Sigmoid colon (tissue), 7 donors: ENCODE measurements at places on chromosomes 1 and 21. TPM values are rescaled to one million over a fixed set of nuclear protein-coding genes. Genes with fewer than 3 reads are reported as not detected.

- no peak for DNase-seq
Measured at GRCh38 chr1:202155478-202156021, 4.9 kb downstream of the PTPN7 start.

Gene LIPI
- not detected for polyA plus RNA-seq

DNA sequence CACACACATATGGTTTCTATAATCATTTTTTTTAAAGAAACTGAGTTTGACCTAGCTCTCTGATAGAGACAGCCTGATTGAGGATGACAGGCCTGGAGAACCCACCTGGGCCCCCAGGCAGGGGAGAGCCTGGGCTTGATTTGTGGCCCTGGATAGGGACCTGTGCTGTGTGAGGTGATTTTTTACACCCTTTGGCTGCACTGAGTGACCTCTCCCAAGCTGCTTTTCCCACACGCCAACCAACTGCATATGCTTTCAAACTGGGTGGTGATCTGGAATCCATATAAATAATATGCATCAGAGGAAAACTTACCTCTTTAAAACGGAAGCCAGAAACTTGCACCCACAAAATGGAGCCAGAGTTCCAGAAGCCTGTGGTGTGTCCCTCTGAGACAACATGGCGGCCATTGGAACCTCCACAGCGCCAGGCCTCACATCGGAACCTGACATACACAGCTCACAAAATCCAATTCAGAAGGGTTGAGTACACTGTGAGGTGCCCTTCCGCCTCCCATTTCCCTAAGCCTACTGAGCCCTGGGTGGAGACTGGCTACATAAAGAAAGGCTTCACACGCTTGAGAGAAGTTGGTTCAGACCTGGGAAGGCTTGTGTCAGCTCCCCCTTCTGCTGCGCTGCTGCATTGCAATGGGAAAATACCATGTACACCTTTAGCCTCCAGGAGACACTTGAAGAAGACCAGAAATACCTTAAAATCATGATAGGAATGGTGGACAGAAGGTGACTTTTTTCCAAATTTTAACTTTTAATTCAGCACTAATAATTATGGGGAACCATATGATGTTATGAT is 160.7 kb downstream of the HHIPL2 start:
- DNase-seq, result no peak

GRCh38 chr21:25862596-25862995 is 127.8 kb downstream of the GABPA start:
- no peak for DNase-seq

DNA sequence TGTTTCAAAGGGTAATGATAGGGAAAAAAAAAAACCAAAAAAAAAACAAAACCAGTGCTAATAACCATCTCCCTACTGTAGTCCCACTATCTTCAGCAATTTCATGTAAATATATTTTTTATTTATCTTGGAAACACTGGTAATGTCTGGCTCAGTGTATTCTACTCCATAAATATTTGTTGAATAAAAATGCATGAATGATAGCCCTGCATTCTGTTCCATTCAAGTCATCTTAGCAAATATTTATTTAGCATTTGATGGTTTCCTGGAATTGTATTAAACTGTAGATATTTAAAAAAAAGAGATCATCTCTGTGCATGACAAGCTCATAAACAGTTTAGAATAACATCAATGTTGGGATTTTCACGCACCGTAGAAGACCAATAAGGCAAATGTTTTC is 24.2 kb downstream of the IL23R start:
- DNase-seq, result no peak

GRCh38 chr1:98323388-98323787 is 338.1 kb upstream of the SNX7 start:
- DNase-seq, result no peak

DNA sequence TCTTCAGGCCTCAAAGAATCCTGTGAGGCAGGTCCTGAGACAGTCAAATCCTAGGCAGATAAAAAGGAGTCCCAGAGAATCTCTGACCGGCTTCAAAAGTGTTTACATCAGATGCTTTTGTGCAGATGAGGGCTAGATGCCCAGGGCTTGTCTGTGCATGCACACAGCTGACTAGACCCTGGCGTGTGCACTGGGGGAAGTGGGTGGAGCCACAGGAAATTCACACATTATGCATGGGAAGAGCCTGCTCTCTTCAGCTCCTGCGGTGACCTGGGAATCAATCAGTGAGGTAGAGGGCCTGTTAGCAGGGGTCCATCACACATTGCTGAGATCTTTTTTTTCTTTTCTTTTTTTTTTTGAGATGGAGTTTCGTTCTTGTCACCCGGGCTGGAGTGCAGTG is 36.6 kb upstream of the NHLH2 start:
- DNase-seq, result no peak
